ENCODE measurements at places on chromosomes 1 and 21.

GRCh38 chr1:240909701-240910457 lies 297.9 kb upstream of the GREM2 start:
- no peak for DNase-seq

GRCh38 chr1:80153762-80154161 lies 1147.2 kb upstream of the ADGRL4 start:
- DNase-seq, result no peak

- no peak for DNase-seq
Measured at GRCh38 chr1:11977625-11978024, 2.6 kb upstream of the MFN2 start.

- DNase-seq, result no peak
Measured at GRCh38 chr21:38356883-38357625, 100.3 kb downstream of the KCNJ15 start.

- no peak for DNase-seq
Measured at GRCh38 chr1:86940599-86940998, 26.2 kb downstream of the HS2ST1 start.

Data from femur (tissue), 1 donor.